ENCODE measurements at places on chromosomes 16 and 17.

GRCh38 chr17:43372273-43372911 is 26.4 kb upstream of the ARL4D start:
- DNase-seq = no peak

- DNase-seq = no peak
Observed at GRCh38 chr16:87458424-87458915, 34.4 kb downstream of the ZCCHC14 start.

DNA sequence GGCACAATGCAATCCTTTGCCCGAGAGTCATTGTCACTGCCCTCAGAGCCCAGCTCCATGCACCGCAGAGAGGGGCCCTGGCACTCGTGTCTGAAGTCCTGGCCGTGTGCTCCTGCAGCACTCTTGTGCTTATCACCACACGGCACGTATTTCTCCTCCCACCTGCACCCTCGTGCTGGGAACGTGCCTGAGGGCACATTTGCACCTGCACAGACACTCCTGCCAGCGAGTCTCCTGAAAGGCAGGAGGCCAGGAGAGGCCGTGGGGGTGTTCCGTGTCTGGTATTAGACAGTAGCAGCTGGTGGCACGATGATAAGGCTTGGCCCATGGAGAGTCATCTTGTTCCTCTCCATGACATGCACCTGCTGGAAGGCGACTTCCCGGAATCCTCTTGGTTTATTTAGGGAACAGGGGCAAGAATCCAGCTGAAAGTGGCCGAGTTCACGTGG is 3.4 kb upstream of the ACSF3 start:
- DNase-seq = no peak

DNA sequence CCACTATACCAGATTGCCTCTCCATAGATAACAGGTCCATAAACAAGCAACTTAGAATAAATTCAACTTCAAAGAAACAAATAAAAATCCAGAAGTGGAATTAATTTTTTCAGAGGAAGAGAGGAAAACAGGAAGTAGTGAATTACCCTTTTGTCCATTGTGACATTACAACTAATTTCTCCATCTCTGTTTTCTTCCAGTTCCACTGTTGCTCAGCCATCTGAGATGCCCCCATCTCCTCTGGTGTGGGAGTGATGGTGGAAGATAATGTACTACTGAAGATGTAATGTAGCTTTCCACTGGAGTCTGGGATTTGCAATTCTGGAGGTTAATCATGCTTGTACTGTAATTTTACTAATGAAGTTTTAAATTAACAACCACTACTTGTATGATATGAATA is 124.6 kb upstream of the TMEM97 start:
- no peak for DNase-seq

DNA sequence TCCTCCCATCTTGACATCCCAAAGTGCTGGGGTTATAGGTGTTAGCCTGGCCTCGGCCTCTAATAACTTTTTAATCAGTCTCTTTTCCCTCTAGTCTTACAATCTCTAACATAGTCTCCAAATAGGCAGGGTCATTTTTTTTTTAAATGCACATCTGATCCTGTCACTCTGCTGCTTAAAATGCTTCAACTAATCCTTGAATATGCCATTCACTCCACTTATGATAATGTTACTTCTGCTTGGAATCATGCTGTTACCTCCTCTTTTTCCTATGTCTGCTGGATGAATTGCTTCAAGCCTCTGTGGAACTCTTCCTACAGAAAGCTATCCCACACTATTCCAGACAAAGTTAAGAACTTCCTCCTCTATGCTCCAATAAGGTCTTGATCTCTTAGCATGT is 22.8 kb downstream of the CRLF3 start:
- DNase-seq = no peak

- DNase-seq = peak; percentile 21
Observed at GRCh38 chr16:77273-77806, 685 bp upstream of the MPG start.

DNA sequence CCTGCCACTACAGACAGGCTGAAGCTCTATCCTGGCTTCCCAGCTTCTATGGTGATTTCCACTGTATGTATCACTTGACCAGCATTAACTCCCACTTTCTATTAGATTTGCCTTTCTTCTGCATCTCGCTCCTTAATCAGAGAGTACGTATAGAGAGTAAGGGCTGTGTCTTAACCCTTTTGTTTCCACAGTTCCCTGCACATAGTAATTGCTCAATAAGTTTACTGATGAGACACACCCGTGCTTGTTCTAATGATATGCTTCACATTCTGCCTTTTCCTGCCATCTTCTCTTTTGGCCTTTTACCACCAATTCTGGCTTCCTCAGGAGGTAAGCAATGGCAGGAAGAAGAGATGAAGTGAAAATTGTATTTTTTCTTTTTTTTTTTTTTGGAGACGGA is 20.6 kb upstream of the USP36 start:
- DNase-seq = no peak

DNA sequence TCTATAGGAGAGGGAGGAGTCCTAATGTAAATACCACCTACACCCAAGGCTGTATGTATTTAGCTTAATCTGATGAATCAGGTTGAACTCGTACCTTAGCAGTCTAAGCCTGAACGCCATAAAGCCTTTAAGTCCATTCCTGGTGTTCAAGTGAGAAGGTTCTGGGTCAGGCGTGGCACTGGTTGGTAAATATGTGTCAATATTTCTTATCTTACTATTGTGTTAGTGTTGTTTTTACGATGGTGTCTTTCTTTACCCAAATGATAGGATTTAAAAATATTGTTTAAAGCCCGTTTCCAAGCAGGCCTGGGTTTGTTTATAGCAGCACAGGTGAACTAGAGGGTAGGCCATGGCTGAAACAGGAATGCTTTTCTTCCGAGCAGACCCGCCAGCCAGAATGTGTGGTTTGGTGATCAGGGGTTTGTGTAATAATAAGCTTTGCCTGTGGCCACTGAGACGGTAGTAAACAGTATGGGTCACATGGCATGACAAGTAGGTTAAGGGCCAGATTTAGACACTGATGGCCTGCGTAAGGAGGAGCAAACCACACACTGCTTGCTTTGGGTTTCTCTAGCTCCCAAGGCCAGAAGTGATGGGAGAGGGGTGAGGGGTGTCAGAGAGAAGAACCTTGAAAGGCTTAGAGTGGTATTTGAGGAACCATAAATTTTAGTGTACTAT is 3.3 kb downstream of the TMEM94 start:
- DNase-seq = no peak

GRCh38 chr17:10172241-10172741 is 26.1 kb downstream of the GAS7 start:
- no peak for DNase-seq

DNA sequence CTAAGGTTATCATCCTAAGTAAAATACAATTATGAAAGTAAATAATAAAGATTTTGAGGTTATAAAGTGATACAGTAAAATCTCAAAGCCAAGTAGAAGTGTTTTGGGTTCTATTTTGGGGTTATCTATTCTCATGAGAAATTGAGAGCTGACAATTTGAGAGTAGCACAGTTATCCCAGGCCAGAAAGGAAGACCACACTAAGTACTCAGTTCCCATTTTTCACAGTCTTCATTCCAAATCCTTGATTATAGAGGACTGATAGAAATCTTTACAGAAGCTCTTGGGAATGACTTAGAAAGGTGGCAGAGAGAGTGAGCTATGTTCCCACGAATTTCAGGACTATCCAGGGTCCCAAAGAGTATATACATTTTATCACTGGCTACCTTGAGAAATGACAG is 4.6 kb downstream of the GFOD2 start:
- no peak for DNase-seq

DNA sequence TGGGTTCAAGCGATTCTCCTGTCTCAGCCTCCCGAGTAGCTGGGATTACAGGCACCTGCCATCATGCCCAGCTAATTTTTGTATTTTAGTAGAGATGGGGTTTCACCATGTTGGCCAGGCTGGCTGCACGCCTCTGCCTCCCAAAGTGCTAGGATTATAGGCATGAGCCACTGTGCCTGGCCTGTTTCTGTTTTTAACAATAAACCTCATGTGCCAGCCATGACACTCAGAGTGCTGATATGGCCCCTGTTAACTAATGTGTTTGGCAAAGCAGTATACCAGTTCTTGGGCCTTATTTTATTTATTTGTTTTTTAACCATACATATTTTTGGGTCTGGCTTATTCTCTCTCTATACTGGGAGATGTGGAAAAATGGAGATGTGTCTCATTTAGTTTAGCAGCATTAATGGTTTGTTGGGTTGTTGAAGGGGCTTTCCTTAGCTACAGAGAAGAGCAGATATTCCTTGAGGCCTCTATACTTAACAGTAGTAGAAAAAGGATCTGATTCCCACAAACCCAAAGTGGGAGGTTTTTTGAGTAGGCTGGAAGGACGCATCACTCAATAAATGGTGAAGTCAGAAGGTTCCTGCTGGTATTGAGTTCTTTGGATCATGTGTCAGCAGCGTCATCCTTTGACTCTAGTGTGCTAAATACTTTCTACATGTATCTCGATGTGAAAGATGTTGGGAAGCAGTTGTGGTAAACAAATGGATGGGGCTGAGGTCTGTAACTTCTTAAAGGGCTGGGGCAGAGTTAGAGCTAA is 16.2 kb upstream of the CDK5R1 start:
- no peak for DNase-seq

- DNase-seq = no peak
Observed at GRCh38 chr16:63907251-63907650, 1214.6 kb downstream of the CDH11 start.

DNA sequence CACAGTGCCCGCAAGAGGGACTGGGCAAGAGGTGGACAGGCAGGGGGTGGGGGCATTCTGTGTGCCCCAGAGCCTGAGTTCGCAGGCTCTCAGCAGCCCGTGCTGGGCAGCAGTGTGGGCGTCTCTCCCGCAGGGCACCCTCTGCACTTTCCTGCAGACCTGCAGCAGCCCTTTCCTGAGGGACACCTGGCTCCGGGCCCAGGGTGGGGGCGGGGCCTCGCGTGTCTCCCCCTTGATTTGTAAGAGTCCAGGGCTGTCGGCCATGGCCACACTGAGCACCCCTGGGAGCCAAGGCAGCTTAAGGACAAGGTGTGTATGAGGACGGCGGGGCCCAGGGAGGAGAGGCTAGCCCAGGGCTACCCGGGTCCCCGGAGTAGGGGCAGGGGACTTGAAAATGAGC is 33.4 kb upstream of the SLC38A10 start:
- DNase-seq = no peak

DNA sequence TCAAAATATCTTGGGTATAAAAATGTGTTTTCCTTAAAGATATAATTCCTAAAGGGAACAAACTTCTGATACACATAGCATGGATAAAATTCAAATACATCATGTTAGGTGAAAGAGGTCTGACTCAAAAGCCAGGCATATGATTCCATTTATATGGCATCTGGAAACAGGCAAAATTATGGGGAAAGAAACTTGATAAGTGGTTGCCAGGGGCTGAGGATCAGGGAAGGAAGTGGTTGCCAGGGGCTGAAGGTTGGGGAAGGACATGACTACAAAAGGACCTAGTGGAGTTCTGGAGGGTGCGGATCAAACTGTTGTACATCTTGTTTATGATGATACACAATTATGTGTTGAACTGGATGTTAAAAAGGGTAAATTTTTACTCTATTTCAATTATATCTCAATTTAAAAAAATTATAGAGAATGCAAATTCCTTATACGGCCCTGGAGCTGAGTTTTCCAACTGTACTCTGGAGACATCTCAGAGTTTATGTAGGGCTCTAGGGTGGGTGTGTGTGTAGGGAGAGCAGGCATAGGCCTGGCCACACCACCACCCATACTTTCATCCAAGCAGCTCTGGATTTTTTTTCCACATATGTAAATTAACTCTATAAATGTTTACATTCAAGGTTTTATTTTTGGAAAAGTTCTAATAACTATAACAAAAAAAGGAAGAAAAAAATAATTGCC is 55.0 kb downstream of the AMFR start:
- DNase-seq = no peak

DNA sequence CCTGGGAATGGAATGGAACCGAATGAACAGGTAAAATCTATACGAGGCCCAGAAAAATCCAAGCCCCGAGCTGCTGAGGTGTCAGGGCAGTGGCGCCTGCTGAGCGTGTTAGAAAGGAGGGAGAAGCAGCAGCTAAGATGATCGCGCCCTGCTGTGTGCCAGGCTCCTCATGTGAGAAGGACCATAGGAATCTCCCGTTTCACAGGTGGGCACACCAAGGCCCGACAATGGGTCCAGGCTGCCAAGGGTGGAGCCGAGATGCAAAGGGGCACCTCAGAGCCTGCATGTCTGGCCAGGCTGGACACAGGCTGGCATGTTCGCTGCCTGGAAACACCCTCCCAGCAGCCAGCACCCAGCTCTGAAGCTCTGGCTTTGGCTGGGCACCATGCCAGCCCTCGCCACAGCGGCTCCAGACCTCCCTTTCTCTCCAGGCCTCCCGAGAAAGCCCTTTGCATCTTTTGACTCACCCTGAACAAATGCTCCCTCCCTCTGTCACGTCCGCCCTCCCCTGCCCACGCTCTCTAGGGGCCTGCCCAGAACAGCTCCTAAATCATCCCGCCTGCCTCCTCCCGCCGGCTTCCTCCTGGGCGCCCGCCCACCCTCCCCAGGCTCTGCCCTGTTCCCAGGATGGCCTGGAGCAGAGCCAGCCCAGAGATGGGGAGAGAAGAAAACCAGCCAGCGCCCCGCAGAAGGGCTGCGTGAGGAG is 217.8 kb upstream of the GSE1 start:
- no peak for DNase-seq

DNA sequence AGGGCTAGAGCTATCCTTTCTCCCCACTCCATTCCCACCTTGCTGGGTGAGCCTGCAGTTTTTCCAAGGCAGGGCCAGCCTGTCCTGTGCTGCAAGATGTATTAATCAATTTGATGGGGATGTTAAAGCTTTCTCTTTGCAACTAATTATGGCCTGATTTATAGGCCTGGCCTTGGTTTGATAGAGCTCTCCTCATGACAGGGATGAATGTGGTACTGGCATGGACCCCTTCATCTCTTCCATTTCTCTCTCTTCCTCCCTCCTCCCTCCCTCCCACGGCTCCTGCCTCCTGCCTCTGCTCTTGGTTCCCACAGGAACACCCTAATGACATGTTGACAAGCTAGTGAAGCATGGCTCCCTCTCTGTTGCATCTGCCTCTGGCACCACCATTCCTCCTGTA is 47.2 kb upstream of the SKAP1 start:
- no peak for DNase-seq

GRCh38 chr17:34275881-34276280 is 5.9 kb downstream of the CCL7 start:
- DNase-seq = no peak

Measured in stimulated activated CD4-positive, alpha-beta T cell treated with anti-CD3 and anti-CD28 coated beads, TNF-alpha, amount 100 ng/mL, for 1 hour (primary cell).